ENCODE measurements at places on chromosomes 4 and X. TPM values are rescaled to one million over a fixed set of nuclear protein-coding genes. Genes with fewer than 3 reads are reported as not detected.
A peak's percentile ranks its signal among the peaks of the same experiment; 100 is the strongest.

DNA sequence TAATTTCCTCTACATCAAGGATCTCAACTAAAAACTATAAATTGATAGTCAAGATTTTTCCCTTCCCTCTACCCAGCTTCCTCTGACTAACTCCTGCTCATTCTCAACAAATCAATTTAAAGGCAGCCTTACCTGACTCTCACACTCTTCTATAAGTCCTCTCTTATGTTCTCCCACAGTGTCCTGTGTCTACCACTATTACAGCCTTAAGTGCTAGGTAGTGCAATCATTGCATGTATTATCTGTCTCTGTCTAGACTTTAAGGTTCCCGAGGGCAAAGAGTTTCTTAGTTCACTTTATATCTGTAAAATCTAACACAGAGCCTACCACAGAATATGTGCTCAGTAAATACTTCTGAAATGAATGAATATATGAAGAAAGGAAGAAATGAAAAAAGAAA, 123.7 kb downstream of the BTC start:
- no peak for DNase-seq
- H3K27me3 ChIP-seq = no peaks in the 10 kb centered on the region
- H3K4me3 ChIP-seq = no peak overlapping the region
- H3K36me3 ChIP-seq = no peaks in the 10 kb centered on the region
- H3K27ac ChIP-seq = no peak overlapping the region

STARD8 gene
- 0.56 TPM for total RNA-seq

DNA sequence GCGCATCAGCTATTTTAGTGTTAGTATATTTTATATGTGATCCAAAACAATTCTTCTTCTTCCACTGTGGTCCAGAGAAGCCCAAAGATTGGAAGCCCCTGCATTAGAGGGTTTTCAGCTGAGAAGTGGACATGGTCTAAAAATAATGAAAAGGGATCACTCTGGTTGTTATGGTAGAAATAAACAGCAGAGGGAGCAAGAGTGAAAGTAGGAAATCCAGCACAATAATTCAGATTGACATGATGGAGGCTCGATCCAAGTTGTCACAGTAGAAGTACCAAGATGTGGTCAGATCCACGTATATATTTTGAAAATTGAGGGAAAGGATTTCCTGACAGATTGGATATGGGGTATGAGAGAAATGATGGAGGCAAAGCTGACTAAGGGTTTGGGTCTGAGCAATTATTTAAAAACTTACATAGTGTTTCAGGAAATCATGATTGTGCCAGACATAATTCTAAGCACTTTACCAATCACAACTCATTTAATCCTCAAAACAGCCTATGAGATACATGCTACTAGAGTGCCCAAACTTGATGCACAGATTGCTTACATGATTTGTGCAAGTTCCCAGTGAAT, 17.0 kb upstream of the TMEM144 start:
- H3K27me3 ChIP-seq = no peaks in the 10 kb centered on the region
- no peak overlapping the region for H3K4me3 ChIP-seq
- no peaks in the 10 kb centered on the region for H3K4me1 ChIP-seq
- H3K36me3 ChIP-seq = no peaks in the 10 kb centered on the region
- no peak for DNase-seq

DNA sequence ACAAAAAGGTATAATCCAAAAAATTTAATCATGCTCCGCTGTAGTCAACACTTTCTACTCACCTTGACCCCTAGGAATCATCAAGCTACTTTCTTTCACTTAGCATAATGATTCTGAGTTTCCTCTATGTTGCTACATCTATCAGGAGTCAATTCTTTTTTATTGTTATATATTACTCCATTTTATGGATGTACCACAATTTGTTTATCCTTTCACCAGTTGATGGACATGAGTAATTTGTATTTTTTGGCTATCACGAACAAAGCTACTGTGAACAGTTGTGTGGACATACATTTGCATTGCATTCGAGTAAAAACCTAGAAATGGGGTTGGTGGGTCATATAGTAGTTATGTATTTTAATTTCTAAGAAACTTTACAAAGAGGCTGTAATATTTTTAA, 102.9 kb downstream of the PRSS12 start:
- no peak for DNase-seq
- H3K36me3 ChIP-seq = no peaks in the 10 kb centered on the region
- no peak overlapping the region for H3K4me3 ChIP-seq
- no peak overlapping the region for H3K27ac ChIP-seq
- H3K27me3 ChIP-seq = no peaks in the 10 kb centered on the region

GRCh38 chrX:40098264-40099054, 701 bp upstream of the BCOR start:
- H3K36me3 ChIP-seq = no peaks in the 10 kb centered on the region
- no peak overlapping the region for H3K27ac ChIP-seq
- H3K4me1 ChIP-seq = peaks cover 6% of the 10 kb centered on the region
- H3K27me3 ChIP-seq = no peaks in the 10 kb centered on the region
- DNase-seq = peak; percentile 56
- H3K4me3 ChIP-seq = peak overlapping the region; percentile 64

USP17L27 gene
- total RNA-seq = not detected

DNA sequence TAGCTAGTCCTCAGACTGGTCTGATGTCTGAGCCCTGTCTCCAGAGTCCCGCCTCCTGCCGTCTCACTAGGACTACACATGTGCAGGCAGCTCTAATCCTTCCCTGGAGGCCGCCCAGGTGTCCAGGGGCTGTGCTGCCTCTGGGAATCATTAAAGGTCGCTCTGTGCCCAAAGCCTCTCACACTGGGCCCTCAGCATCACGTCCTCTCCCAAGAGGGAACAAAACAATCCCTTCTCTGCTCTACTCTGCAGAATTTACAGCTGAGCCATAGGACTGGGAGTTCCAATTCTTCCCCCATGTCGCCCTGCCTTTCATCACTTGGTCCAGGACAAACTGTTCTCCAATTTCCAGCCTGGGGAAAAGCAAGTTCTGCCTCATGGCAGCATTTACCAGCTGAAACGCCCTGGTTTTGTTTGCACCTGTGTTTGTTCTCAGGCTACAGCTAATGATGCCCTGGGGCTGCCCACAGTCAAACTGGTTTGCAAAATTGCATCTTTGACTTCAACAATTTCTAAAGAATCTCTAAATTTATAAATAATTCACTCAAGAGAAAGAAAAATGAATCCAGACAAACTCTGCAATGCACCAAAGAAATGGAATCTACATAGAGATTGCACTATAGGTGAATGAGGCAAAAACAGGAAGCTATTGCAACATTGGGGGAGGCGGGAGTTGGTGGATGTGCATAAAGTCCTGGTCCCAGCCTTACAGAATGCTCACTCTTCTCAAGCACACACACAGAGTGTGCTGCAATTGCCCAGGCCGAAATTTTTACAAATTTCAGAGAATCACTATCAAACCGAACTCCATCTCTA, 7.2 kb upstream of the MRFAP1 start:
- H3K27ac ChIP-seq = no peak overlapping the region
- no peak for DNase-seq
- no peaks in the 10 kb centered on the region for H3K4me1 ChIP-seq
- H3K27me3 ChIP-seq = no peaks in the 10 kb centered on the region
- H3K4me3 ChIP-seq = no peak overlapping the region

- no peaks in the 10 kb centered on the region for H3K27me3 ChIP-seq
- H3K36me3 ChIP-seq = no peaks in the 10 kb centered on the region
- H3K27ac ChIP-seq = no peak overlapping the region
- H3K4me1 ChIP-seq = no peaks in the 10 kb centered on the region
Measured at GRCh38 chrX:542179-542578, 88.4 kb upstream of the SHOX start.

FAM47E gene
- not detected for total RNA-seq

DNA sequence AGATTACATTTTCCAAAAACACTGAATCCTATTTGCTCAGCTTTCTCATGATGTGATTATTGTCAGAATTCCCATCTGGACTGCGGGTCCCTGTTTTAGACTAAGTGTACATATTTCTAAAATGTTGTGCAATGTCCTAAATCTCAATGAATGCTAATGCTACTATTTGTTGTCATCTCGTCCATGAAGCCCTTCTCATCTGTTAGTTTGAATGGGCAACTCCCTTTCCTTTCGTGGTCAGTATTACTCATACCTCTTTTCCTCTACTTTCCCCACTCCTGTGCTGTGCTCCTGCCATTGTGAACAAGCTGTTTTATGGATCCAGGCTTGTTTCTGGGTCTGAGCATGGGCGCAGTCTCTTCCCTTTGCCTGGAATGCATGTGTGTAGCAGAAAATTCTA, 91.0 kb downstream of the MID1 start:
- no peak overlapping the region for H3K4me3 ChIP-seq
- H3K27ac ChIP-seq = no peak overlapping the region
- no peak for DNase-seq
- H3K36me3 ChIP-seq = no peaks in the 10 kb centered on the region
- H3K4me1 ChIP-seq = no peaks in the 10 kb centered on the region

DNA sequence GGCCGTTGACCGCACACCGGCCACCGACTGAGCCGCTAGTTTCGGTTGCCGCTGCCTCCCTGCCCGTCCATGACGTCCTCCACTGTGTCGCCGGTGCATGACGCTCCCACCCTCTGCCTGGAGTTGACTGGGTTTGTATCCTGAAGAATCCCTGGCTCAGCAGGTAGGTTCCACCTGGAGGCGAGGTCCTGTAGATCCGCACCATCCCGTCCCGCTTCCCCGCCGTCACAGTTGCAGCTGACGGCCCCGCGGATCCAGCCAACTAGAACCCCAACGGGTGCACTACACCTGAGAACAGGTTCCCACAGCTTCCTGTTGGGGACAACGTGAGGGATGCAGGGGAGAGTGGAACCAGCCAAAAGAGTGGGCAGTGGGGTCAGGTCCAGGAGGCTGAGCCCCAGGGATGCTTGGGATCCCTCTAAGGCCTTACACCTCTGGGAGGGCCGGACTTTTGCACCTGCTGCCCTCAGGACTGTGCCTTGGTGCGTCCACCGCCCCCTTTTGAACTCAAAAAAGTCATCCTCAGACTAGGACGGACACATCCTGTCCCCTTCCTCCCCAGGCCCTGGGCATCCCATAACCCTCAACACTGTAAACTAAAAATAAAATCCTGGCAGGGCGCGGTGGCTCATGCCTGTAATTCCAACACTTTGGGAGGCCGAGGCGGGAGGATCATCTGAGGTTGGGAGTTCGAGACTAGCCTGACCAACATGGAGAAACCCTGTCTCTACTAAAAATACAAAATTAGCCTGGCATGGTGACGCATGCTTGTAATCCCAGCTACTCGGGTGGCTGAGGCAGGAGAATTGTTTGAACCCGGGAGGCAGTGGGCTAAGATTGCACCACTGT, 1.1 kb upstream of the SLBP start:
- DNase-seq = no peak
- H3K27me3 ChIP-seq = no peaks in the 10 kb centered on the region
- peak overlapping the region; percentile 89 for H3K4me3 ChIP-seq
- H3K36me3 ChIP-seq = peaks cover 15% of the 10 kb centered on the region
- peak overlapping the region; percentile 73 for H3K27ac ChIP-seq
- peaks cover 68% of the 10 kb centered on the region for H3K4me1 ChIP-seq

GRCh38 chr4:109554971-109555370, 5.1 kb upstream of the MCUB start:
- no peak overlapping the region for H3K4me3 ChIP-seq
- peaks cover 9% of the 10 kb centered on the region for H3K36me3 ChIP-seq
- peaks cover 9% of the 10 kb centered on the region for H3K4me1 ChIP-seq
- no peaks in the 10 kb centered on the region for H3K27me3 ChIP-seq
- no peak overlapping the region for H3K27ac ChIP-seq
- DNase-seq = no peak

GRCh38 chr4:73451981-73452747, 16.1 kb downstream of the AFP start:
- no peaks in the 10 kb centered on the region for H3K36me3 ChIP-seq
- no peak overlapping the region for H3K27ac ChIP-seq
- H3K27me3 ChIP-seq = no peaks in the 10 kb centered on the region
- no peak for DNase-seq

GRCh38 chr4:41077628-41078027, 136.7 kb downstream of the APBB2 start:
- H3K4me1 ChIP-seq = no peaks in the 10 kb centered on the region
- H3K4me3 ChIP-seq = no peak overlapping the region
- no peaks in the 10 kb centered on the region for H3K36me3 ChIP-seq
- no peak overlapping the region for H3K27ac ChIP-seq

GRCh38 chr4:82713856-82714255, 84.7 kb downstream of the SCD5 start:
- H3K4me3 ChIP-seq = no peak overlapping the region
- no peaks in the 10 kb centered on the region for H3K36me3 ChIP-seq
- H3K27me3 ChIP-seq = no peaks in the 10 kb centered on the region
- H3K27ac ChIP-seq = no peak overlapping the region
- no peaks in the 10 kb centered on the region for H3K4me1 ChIP-seq
- DNase-seq = no peak

C4orf50 gene
- 3.0 TPM for total RNA-seq

DNA sequence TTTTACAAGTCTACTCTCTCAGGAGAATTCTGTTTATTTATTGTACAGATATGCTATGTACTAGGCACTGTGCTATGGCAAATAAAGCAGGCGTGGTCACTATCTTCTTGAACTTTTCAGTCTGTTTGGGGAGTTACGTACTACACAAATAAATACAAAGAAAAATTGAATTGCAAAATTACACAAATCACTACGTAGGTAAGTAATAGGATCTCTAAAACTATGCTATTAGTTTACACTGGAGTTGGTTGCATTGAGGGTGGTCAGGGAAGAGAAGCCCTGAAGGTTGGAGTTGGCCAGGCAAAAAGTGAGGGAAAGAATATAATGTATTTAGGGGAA, 75.7 kb downstream of the GAB1 start:
- H3K27me3 ChIP-seq = peaks cover 3% of the 10 kb centered on the region
- no peak overlapping the region for H3K27ac ChIP-seq
- H3K36me3 ChIP-seq = no peaks in the 10 kb centered on the region
- DNase-seq = no peak
- H3K4me1 ChIP-seq = no peaks in the 10 kb centered on the region

- H3K27me3 ChIP-seq = no peaks in the 10 kb centered on the region
- no peak overlapping the region for H3K4me3 ChIP-seq
- H3K4me1 ChIP-seq = no peaks in the 10 kb centered on the region
- no peak for DNase-seq
- H3K36me3 ChIP-seq = no peaks in the 10 kb centered on the region
Measured at GRCh38 chrX:22974616-22975015, 25.1 kb upstream of the DDX53 start.

DNA sequence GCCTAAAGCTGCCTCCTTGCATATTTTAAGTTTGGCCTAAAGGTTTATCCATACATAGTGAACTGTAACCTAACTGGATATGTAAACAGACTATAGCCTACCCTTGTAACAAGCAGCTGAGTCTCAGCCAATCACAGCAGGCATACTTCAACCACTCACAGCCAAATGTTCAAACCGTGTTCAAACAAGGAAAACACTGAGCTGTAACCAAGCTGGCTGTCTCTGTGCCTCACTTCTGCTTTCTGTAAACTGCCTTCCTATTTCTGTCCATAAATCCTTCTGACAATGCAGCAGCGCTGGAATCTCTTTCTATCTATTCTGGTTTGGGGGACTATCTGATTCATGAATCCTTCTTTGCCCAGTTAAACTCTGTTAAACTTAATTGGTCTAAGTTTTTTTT, 16.4 kb downstream of the DSPP start:
- no peak overlapping the region for H3K4me3 ChIP-seq
- no peak for DNase-seq
- no peaks in the 10 kb centered on the region for H3K4me1 ChIP-seq
- H3K27ac ChIP-seq = no peak overlapping the region
- no peaks in the 10 kb centered on the region for H3K36me3 ChIP-seq

- no peaks in the 10 kb centered on the region for H3K4me1 ChIP-seq
- no peak overlapping the region for H3K4me3 ChIP-seq
- DNase-seq = no peak
- no peaks in the 10 kb centered on the region for H3K27me3 ChIP-seq
Measured at GRCh38 chr4:41528512-41529205, 9.3 kb upstream of the LIMCH1 start.

- no peaks in the 10 kb centered on the region for H3K27me3 ChIP-seq
- no peak for DNase-seq
- H3K4me1 ChIP-seq = peaks cover 23% of the 10 kb centered on the region
- no peak overlapping the region for H3K4me3 ChIP-seq
Measured at GRCh38 chr4:106312997-106313522, 2.9 kb downstream of the TBCK start.

Data from T-cell (primary cell).